ENCODE measurements at places on chromosomes 7 and 10.

- DNase-seq = peak; percentile 65
Measured at GRCh38 chr10:3048119-3049019, 19.0 kb upstream of the PFKP start.

DNA sequence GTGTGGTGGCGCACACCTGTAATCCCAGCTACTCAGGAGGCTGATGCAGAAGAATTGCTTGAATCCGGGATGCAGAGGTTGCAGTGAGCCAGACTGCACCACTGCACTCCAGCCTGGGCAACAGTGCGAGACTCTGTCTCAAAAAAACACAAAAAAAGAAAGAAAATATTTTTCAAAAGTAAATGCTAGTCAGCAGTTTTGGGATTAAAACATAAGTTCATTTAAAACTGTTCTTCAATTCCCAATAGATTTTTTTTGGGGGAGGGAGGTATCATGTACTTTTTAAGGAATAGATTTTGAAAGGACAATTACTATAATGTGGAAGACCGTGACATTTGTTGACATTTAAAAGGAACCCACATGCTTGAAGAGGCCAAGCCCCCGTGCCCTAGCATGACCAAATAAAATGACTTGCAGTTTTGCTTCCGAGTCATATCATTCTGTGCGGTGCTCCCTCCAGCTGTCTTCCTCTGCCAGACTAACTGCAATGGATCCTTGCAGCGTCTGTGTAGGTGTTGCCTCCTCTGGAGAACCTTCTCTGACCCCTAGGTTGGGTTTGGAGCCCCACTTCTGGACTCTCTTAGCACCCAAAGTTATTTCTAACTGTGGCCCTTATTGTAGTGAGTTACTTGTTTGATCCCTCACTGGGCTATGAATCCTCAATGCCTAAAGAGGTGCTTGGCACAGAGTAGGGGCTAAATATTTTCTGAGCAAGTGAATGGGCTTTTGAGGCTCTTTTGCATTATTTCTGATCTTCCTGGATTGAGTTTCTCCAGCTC lies 17.4 kb upstream of the HPS1 start:
- DNase-seq = no peak

DNA sequence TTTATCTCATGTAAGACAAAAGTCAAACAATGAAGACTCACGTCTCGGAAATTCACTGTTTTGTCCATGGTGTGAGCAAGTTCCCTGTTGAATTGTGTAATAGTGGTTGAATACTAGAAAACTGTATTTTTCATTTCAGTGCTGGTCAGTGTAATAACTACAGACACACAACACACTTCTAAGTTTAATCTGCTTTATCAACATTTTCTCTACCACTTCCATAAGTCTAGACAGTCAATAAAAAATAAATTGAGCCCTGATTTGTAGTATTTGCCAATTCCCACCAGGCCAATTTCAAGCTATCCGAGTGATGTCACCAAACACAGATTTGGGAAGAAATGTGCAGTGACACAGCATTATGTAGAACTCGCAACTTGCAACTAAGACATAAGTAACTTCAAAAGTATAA lies 81.9 kb downstream of the GPR141 start:
- DNase-seq = no peak

GRCh38 chr7:108002726-108003598 lies at the start of gene LAMB1:
TSS of gene LAMB1 (minus strand) at chr7:108003161. CDS start at chr7:108002885, 276 bp downstream.
- DNase-seq = peak; percentile 34

Data from HFFc6 (cell line).